NCI-H2171 (cell line): ENCODE measurements at places on chromosomes 4 and X.

- DNase-seq = no peak
These were observed 102.7 kb downstream of the GRID2 start for GRCh38 chr4:92406488-92406887.

DNA sequence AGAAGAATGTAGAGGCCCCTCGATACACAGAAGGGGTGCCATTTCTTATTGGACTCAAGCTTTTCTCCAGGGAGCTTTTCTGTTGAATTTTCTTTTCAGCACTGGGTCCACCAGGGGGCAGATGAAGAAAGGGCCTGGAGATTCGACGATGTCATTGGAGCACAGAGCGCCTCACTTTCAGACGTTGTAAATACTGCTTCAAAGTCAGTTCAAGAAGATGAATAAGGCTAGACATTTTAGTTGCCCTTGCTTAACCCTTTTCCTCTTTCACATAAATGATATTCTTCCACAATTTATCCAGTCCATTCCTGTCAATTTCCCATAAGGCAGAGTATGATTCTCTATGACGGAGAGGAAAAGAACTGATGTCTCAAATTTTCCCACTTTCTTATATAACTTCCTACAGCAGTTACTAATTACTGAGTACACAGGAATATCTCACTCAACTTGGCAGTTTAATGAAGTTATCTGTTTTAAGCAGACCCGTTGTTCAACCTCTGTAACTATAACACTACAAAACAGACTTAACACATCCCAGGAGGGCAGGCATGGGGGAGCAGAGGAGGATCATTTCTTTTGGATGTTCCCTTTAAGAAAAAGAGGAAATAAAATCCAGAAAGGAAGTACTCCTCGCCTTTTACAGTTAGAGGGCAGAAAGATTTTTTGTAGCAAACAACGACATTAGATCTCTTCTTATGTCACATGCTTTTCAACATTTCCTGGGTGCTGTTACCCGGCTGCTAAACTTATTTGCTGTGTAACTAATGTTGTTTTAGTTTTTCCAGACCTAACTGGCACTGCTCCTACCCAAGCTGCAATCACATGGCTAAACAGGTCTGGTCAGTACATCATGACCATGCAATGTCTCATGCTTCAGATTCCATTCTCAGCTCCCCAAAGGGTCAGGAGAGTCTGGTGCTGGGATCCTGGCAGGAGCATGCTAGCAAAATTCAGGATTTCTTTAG, 12.2 kb upstream of the CENPU start:
- peak; percentile 15 for DNase-seq

DNA sequence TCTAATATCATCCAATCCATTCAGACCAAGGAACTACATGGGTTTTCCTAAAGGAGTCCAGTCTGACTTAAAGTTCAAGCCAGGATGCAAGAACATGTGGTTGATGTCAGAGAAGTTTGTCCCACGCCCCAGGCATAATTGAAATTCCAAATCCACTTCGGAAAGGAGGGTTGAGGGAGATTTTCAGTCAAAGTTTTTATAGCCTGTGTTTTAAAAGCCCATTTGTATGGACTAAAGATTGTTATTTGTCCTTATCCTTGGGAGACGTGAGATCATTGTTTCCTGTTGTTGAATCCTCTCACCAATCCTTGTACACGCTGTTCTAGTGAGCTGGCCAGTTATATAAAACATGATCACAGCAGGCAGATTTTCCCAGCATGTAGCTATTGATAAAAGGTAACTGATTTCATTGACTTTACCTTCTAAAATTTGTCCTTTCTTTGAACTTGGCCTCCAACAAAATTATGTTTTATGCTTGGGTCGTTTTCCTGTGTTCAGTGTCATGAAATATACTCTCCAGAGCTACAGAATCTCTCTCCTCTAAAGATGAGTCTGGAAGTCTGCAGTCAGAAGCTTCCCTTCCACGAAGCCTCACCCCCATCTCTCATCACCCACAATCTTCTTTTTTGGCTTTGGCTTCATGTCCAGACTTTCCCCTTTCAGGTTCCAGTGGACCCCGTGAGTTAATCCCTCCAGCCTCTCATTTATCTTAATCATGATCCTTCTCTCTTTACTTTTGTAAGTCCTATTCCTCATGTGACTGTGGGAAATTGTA, 92.9 kb downstream of the ATP10D start:
- DNase-seq = no peak

GRCh38 chr4:154485127-154485773, 6.3 kb downstream of the DCHS2 start:
- no peak for DNase-seq

GRCh38 chrX:357035-357692, 29.5 kb downstream of the PPP2R3B start:
- DNase-seq = no peak

- DNase-seq = no peak
These were observed 98.0 kb downstream of the AWAT2 start for GRCh38 chrX:69951753-69952152.

DNA sequence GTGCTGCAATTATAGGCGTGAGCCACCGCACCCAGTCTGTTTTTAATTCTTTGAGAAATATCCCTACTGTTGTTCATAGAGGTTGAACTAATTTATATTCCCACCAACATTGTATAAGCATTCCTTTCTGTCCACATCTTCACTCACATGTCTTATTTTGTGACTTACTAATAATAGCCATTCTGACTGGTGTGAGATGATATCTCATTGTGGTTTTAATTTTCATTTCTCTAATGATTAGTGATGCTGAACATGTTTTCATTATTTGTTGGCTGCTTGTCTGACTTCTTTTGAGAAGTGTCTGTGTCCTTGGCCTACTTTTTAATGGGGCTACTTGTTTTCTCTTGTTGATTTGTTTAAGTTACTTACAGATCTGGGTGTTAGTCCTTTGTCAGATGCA, 310.9 kb upstream of the MAOA start:
- DNase-seq = no peak

DNA sequence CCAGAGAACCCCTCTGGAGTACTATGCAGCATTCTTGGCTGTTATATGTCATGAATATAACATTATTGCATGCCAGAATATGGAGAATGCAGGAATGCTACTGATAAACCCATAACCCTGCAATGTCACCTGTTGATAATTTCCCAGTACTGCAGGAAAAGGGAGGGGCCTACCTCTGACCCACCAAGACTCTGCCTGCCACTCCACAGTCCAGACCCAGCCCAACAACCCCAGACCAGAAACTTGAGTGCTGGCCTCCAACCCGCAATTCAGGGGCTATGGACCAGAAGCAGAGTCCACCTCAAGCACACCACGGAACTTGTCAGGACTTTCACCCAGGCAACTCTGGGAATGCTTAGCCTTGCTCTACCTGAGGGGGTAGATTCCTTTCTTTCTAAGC, 92.9 kb upstream of the WDR44 start:
- no peak for DNase-seq

DNA sequence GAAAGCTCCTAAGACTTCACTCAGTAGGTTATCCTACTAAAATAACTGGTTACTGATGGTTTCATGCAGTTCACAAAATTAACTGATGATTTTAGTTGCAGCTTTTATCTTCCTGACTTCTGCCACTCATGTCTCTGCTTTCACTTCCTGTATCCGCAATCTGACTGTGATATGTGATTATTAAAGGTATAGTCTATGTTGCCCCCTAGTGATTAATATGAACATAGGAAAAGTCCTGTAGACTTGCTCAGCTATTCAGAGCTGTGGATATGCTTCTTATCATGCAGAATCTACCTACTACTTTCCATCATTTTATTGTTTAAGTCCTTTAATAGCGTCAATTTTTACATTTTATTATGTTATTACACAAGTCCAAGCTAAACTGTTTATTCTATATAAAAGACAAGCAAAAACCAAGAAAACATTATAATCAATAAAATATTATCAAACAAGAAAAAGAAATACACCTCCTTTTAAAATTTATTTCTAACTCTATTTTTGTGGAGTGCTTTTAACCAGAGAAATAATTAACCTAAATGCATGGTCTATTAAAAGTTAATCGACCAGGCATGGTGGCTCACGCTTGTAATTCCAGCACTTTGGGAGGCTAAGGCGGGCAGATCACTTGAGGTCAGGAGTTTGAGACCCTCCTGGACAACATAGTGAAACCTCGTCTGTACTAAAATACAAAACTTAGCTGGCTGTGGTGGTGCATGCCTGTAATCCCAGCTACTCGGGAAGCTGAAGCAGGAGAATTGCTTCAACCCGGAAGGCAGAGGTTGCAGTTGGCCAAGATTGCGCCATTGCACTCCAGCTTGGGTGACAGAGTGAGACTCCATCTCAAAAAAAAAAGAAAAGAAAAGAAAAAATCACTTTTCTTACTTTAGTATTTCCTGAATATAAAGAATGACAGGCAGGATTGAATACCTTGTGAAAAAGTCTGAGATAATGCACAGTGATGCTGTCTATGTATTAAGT, 40.4 kb upstream of the TLR2 start:
- peak; percentile 29 for DNase-seq
